ENCODE measurements at places on chromosomes 3 and 15. TPM values are rescaled to one million over a fixed set of nuclear protein-coding genes. Genes with fewer than 3 reads are reported as not detected.

The PRSS50 gene
- 0.20 TPM for total RNA-seq

- no peak overlapping the region for H3K4me3 ChIP-seq
- H3K36me3 ChIP-seq: no peaks in the 10 kb centered on the region
- no peaks in the 10 kb centered on the region for H3K4me1 ChIP-seq
These were observed 86.6 kb downstream of the C3orf70 start for GRCh38 chr3:185066251-185066650.

DNA sequence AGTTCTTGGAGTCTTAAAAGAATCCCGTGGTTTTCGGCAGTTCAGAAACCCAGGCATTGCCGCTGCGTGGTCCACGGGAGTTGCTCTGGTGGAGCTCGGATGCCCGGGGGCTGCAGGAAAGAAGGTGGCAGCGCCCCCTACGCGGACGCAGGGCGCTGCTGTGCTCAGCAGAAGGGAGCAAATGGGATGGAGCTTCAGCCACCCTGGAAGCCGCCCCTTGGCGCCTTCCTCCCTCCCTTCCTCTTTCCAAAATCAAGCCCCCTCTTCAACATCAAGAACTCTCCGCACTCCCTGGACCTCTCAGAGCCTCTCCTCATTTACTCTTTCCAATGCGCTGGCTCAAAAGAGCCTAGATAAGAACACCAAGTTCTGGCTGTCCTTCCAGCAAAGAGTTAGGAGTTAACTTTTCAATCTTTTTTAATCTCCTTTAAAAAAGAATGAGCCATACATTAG lies 880 bp upstream of the CHRNA7 start:
- H3K4me3 ChIP-seq: peak overlapping the region; percentile 58
- peaks cover 36% of the 10 kb centered on the region for H3K27me3 ChIP-seq
- H3K27ac ChIP-seq: no peak overlapping the region
- H3K36me3 ChIP-seq: no peaks in the 10 kb centered on the region

DNA sequence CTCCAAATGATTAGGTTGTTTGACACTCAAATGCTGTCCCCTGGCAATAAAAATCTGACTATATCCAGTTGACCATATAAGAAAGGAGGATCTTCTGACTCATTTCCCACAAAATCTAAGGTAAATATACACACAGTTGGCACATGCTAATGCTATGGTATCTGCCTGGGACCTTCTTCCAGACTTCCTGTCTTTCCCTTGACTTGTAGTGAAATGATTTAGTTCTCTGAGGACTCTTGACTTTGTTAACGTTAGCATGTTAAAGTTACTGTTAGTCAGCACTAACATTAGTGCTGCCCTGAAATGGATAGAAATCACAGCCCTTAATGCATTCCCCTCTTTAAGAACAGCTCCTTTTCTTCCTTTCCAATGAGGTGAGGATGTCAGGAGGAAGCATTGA lies 124.3 kb upstream of the LSAMP start:
- no peaks in the 10 kb centered on the region for H3K27me3 ChIP-seq
- no peaks in the 10 kb centered on the region for H3K36me3 ChIP-seq
- no peak overlapping the region for H3K27ac ChIP-seq
- H3K4me1 ChIP-seq: no peaks in the 10 kb centered on the region

- no peak overlapping the region for H3K4me3 ChIP-seq
- H3K4me1 ChIP-seq: peaks cover 13% of the 10 kb centered on the region
- DNase-seq: no peak
- H3K27ac ChIP-seq: no peak overlapping the region
- no peaks in the 10 kb centered on the region for H3K27me3 ChIP-seq
These were observed 67.2 kb upstream of the TGFBR2 start for GRCh38 chr3:30539206-30539605.

The TM6SF1 gene
- total RNA-seq: 25.4 TPM
